ENCODE measurements at places on chromosomes 3 and 15. TPM values are rescaled to one million over a fixed set of nuclear protein-coding genes. Genes with fewer than 3 reads are reported as not detected.

PLA2G4D gene
- not detected for total RNA-seq

FBXW12 gene
- total RNA-seq, result not detected

CTXN2 gene
- total RNA-seq, result not detected

CAV3 gene
- not detected for total RNA-seq

ARHGAP31 gene
- 15.1 TPM for total RNA-seq

ZNF860 gene
- 0.86 TPM for total RNA-seq

DNAJA4 gene
- 4.3 TPM for total RNA-seq

CD80 gene
- total RNA-seq, result not detected

EMC7 gene
- total RNA-seq, result 57.4 TPM

SLC22A14 gene
- total RNA-seq, result 0.86 TPM

MUC4 gene
- total RNA-seq, result not detected

TRIM71 gene
- not detected for total RNA-seq

SLC24A5 gene
- total RNA-seq, result not detected

C3orf70 gene
- total RNA-seq, result 4.2 TPM

ROBO2 gene
- 6.1 TPM for total RNA-seq
